ENCODE measurements at places on chromosomes 4 and X.

DNA sequence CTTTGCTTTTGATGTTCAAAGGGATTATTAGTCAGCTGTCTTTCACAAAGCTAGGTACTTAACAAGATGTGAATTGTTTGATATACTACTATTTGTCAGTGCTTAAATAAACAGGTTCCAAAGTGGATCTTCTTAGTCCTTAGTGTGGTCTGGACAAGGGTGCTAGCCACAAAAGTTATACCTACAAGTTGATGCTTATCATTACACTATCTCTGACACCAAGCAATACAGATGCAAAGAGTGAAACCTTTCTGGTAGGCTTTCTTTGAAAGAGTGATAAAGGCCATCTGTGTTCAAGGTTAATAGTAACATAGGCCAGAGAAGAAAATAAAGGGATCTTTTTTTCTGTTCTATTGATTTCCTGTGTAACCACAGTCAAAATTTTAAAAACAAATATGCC, 12.2 kb upstream of the RBPJ start:
- no peak for DNase-seq

DNA sequence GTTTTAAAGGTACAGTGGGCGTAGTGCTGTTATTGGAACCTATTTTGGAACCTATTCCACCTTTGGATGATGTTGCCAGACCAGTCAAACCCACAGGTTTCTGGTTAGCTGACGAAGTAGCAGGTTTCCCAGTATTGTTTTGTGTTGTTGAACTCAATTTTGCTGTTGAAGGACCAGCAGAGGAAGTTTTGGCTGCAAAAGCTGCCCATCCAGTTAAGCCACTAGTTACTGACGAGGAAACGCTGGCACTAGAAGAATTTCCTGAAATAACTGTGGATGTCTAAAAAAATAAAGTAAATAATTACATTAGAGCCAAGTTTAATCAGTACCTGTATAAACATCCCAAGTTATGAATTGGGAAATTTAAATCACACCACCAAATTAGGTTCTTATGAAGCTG, 25.5 kb downstream of the INTS12 start:
- DNase-seq: no peak

DNA sequence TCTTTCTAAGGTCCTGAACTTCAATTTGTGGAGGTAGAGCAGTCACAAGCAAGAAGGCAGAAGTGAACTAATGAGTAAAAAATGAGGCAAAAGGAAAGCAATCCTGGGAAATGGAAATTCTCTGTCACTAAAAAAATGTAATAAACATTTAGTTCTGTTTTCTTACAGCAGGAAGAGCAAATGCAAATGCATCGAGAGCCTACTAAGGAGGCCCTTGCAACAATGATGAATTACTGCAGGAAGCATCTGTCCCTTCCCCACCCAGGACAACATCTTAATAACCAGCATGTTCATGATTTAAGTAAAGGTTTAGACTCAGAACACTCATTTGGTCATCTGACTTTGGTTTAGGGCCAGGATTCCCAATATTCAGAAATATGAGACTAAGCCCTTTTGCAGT, 341.4 kb upstream of the NOCT start:
- no peak for DNase-seq

GRCh38 chrX:68997911-68998310, 167.3 kb downstream of the PJA1 start:
- DNase-seq: peak; percentile 24

DNA sequence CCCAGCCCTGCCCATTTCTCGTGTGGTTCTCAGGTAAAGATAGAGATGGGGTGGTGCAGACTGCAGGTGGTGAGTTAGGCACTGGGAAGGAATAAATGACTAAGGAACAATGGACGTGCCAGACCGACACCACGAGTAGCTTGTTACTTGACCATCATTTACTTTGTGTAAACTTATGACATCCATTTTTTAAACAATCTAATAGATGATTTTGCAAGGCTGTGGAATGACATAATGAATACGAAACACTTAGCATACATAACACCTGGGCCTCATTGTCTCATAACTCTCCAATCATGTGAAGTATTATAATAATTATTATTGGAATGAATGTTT, 137.3 kb upstream of the CPEB2 start:
- DNase-seq: no peak

- peak; percentile 37 for DNase-seq
Observed at GRCh38 chr4:6834867-6835266, 52.3 kb downstream of the KIAA0232 start.

DNA sequence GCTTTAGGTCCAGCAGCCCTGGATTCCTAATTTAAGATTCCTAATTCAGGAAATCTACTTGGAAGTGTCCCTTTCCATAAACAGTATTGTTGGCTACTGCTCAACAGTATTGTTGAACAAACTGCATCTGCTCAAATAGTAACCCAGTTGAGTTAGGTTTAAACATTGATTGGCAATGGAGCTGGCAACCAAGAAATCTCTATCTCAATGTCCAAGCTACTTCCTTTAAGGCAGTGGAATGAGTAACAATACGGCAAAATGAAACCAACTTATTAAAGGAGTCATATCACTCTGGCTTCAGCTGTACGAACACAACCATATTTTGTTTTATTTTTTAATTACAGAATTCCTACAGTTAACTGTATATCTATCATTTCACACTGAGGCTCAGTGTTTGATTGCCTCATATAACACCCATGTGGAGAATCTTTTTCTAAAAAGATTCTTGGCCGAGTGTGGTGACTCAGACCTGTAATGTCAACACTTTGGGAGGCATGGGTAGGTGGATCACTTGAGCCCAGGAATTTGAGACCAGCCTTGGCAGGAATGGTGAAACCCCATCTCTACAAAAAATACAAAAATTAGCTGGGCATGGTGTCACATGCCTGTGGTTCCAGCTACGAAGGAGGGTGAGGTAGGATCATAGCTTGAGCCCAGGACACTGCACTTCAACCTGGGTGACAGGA, 71.7 kb upstream of the IL13RA1 start:
- peak; percentile 73 for DNase-seq

GRCh38 chr4:39759569-39759968, 61.6 kb downstream of the UBE2K start:
- no peak for DNase-seq

GRCh38 chr4:153513596-153513995, 47.4 kb downstream of the TMEM131L start:
- peak; percentile 83 for DNase-seq

DNA sequence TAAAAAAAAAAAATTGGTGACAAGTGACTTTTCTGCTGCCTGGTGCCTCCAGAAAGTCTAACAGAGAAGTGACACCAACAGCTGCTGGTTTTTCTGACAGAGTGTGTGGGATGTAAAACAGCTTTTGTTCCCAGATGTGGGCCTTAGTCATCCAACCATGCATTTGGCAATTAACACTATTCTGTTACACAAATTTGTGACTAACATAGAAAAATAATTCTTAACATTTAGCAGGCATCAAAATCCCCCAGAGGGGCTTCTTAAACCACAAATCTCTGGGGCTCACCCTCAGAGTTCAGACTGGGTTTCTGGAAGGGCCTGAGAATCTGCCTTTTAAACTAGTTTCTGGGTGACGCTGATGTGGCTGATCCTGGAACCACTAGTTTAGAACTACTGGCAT, 100.5 kb upstream of the PCDH7 start:
- DNase-seq: no peak

GRCh38 chr4:187124331-187124730, 400.7 kb upstream of the FAT1 start:
- no peak for DNase-seq

GRCh38 chr4:107153956-107154355, 117.8 kb upstream of the DKK2 start:
- no peak for DNase-seq

DNA sequence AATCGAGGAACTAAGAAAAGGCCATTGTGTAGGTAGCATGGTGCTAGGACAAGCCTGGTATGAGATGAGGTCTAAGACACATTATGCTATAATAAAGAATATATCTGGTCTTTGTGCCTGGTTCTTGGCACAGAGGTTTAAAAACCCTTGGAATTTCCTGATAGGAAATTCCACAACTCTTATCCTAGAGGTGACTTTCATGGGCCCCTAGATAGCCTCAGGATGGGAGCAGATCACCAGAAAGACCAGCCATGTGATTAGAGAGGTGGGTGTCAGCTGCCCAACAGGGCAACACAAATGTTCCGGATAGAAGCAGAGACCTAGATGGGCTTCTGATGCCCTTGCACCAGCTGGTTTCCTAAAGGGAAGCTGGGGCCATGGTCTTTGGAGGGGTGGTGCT, 107.2 kb downstream of the SCD5 start:
- DNase-seq: no peak

GRCh38 chr4:151420250-151420807, 11.4 kb downstream of the FHIP1A start:
- DNase-seq: no peak

DNA sequence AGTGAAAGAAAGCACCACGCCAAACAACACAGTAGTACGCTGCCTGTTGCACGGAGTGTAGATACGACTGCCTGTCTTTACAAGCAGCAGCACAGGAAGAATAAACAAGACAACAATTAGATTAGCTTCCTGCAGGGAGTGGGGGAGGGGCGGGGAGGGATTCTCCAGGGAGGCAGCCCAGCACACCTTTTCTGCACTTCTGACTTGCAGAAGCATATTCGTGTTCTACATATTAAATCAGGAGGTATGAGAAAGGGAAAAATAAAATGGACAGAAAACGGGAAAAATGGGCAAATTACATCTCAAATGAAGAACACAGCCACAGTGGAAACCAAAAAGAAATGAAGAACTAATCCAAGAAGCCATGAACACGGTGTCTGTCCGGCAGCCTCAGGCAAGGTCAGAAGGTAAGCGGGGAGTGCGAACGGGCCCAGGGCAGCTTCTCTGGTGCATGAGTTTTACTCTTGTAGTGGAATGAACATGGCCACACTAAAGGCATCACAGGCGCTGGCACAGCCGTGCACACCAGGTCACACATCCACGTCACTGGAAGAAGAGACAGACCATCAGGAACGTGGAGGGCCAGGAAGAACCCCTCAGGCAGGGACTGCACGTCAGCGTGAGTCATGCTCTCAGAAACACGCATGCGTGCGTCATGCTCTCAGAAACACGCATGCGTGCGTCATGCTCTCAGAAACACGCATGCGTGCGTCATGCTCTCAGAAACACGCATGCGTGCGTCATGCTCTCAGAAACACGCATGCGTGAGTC, 20.1 kb upstream of the ADRA2C start:
- peak; percentile 4 for DNase-seq

DNA sequence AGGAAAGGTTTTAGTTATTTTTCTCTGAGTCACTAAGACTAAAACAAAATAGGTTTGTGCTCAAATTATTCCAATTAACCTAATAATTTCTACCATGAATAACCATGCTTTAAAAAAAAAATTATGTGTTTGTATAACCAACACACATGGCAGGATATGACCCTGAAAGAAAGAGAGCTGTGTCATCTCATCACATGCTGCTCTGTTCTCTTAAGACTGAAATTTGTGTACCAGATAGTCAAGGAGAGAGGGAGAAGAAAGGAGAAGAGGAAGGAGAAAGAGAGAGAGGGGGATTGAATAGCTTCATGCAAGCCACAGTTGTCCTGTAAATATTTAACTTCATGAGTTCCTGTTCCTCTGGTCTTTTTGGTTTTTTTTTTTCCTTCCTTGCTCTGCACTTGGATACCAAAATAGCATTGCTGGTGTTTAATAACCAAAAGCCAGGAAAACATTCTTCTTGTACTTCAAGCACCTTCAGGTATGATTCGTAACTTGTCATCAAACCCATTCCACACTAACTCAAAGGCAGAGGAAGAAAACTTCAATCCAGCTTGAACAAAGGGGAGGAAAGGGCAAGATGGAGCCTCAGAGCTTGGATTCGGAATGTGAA, 6.4 kb upstream of the PROM1 start:
- DNase-seq: no peak

- no peak for DNase-seq
Observed at GRCh38 chr4:2743518-2744445, 12.4 kb downstream of the TNIP2 start.

- DNase-seq: peak; percentile 61
Observed at GRCh38 chrX:139881130-139881529, 51.7 kb downstream of the ATP11C start.

DNA sequence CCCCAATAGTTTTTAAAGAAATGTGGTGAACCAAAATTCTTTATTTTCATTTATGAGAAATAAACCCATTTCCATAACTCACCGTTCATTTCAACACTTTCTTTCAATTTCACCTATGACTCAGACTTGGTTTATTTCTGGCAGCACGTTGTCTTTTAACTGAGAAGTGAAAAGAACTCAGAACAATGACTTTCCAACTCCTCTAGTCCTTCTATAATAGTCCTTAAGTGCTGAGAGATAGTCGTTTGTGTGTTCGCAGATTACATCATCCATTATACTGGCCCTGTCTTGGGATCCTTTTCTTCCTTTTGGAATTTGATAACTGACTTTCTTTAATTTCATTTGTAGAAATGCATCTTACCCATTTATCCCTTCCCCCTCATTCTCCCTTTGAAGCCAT, 113.6 kb downstream of the GLUD2 start:
- DNase-seq: peak; percentile 2

DNA sequence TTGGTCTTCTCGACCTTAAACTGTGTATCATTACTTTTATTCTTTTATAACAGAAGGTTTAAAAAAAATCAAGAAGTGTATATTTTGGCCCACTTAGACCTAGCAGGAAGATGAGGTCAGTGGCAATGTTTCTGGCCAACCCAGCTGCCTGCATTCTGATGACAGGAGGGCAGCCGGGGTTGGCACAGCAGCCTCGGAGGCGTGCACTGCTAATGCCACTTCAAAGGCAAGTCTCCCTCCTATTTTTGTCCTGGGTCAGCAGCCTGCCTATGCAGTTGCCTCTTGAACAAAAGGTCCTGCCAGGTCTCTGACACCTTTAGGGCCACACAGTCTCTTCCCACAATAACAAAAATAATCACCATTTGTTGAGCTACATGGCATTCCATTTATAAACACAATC, 89.4 kb upstream of the MYOZ2 start:
- DNase-seq: no peak

GRCh38 chr4:124097447-124097846, 615.1 kb downstream of the ANKRD50 start:
- DNase-seq: no peak

DNA sequence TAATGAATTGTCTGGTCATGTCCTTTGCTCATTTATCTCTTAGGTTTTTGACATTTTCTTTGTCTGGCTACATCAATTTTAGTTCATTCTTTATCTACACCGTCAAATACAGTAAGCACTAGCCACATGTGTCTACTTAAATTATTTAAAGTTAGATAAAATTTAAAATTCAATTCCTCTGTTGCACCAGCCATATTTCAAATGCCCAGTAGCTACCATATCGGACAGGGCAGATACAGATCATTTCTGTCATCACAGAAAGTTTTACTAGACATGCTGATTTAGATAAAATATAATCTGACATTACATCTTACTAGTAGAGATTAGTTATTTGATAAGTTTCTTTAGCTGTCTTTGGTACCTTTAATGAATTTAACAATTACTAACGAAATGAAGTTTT, 61.1 kb downstream of the WDR19 start:
- no peak for DNase-seq

DNA sequence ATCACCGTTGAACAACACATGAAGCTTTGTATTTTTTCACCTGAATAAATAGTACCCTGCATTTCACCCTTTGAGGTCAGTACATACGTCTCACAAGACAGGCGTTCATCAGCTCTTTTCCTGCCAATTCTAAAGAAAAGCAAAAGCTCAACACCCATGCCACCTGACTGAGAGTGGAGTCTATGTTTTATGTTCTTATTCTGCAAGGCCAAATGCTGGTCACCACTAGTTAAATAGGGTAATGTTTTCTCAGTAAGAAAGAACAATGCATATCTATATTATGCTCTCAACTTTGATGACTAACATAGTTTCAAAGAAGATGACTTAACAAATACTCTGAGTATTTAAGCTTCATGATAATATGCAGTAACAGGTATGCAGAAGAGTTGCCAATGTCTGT, 336.3 kb upstream of the BMP3 start:
- no peak for DNase-seq

- no peak for DNase-seq
Observed at GRCh38 chr4:71296945-71297344, 41.9 kb upstream of the SLC4A4 start.
